ENCODE measurements at places on chromosomes 12 and 14.
A peak's percentile ranks its signal among the peaks of the same experiment; 100 is the strongest.

DNA sequence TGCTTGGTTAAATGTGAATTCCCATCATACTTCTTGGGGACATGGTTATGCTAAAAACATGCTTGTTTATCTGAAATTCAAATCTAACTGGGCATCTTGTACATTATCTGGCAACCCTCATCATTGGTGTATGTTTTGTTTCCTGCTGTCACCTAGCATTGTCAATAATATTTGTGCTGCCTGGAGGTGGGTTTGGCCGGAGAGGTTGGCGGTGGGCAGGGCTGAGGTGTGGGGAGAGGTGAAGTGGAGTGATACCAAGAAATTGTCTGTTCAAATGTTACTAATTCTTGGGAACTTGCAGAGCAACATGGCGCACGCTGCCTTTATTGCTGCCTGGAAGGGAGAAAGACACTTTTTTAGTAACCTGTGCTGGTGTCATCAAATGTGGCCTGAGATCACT is 280.5 kb downstream of the VRK1 start:
- DNase-seq = no peak

GRCh38 chr12:121812921-121813896 is 9.4 kb downstream of the SETD1B start:
- no peak for DNase-seq

GRCh38 chr12:105261010-105261409 is 25.0 kb upstream of the APPL2 start:
- no peak for DNase-seq

DNA sequence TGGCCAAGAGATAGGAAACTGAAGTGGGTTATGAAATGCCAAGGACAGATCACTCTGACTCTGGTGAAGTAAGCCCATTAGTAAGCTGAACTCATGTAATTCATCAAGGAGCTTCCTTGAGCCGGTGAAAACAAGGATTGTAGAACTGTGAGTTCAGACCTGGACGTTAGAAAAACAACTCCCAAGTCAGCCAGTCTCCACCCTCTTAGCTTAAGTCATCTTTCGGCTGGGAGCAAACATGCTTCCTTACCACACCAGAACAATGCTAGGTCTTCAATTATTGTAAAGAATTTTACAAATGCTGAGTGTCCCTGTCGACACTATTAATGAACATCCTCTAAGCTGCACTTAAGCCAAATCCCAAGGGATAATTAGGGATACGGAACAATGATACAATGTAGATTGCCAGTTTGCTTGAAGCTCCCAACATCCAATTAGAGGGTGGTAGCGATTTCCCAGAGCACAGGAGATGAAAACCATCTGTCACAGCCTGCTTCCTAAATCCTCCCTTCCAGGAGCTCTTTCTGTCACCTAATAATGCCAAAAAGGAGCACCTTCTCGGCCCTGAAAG is 45.7 kb upstream of the VASH1 start:
- no peak for DNase-seq

GRCh38 chr12:104707194-104707593 is 250.4 kb downstream of the CHST11 start:
- DNase-seq = no peak

DNA sequence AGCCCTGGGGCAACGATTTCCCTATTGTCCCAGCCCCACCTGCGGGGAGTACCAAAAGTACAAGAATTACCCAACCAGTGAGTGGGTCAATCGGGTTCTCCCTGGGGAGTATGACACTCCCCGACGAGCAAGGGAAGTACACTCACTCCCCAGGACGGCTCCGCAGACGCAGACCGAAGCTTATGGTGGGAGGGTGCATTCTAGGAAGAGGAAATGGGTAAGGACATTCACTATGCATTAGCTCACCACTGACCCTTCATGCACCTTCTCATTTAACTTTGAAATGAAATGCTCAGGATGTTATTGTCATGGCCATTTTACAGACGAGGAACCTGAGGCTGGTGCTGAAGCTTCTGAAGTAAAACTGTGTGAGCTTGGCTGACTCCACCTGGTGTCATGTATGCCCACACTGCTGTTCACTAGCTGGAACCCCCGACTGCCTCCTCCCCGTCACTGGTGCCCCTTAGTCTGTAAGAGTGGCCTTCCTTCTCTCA is 45.8 kb upstream of the TMED10 start:
- no peak for DNase-seq

GRCh38 chr12:114961491-114961890 is 277.5 kb upstream of the TBX3 start:
- no peak for DNase-seq

GRCh38 chr12:117049295-117049694 is 49.9 kb downstream of the TESC start:
- no peak for DNase-seq

GRCh38 chr12:7602277-7602676 is 63.4 kb downstream of the APOBEC1 start:
- DNase-seq = no peak

DNA sequence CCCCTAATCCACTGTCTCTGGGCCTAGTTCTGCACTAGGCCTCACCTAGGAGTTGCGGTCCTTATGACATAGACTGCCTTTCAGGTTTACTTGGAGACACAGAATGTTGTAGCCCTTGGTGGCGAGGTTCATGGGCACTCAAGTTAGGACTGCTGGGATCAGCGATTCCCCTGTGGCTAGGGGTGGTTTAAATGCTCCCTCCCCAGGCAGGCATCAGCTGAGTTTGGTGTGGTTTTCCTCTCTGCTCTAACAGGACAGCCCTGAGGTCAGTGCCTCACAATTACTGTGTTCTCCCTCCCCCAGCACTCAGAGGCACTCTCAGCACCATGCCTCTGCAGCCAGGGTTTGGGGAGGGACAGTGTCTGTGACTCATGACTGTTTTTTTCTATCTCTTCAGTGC is 22.2 kb upstream of the RDH16 start:
- DNase-seq = no peak

- peak; percentile 58 for DNase-seq
These were observed at the start of gene TXNRD1 for GRCh38 chr12:104215638-104216297. Gene TXNRD1, plus strand, starts transcription at chr12:104215779. Its CDS starts 24 bp downstream, at chr12:104215803.

GRCh38 chr12:96078231-96079135 is 43.1 kb upstream of the LTA4H start:
- DNase-seq = no peak

DNA sequence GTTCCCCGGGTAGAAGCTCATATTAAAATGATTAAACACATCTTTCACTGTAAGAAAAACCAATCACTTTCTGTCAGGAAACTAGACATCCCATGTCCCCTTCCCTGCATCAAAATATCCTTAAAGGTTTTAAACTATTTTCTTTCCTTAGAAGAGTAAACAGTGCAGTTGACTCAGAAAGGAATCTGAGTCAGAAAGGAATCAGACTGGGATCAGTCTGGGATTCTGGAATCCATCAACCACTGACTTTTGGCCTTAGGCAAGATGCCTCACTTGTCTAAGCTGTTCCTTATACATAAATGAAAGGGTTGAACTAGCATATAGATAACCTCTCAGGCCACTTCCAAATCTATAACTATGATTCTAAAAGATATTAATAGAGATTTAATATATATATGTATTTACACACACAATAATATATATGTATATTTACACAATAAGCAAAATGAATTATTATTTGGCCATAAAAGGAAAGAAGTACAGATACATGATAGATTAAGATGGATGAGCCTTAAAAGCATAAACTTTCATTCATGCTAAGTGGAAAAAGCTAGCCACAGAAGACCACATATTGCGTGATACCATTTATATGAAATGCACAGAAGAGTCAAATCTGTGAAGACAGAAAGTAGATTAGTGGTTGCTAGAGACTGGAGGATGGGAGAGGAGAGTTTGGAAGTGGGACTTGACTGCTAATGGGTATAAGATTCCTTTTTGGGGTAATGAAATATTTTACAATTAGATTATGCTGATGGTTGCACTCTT is 114.4 kb downstream of the SLC38A1 start:
- no peak for DNase-seq

- DNase-seq = no peak
These were observed 12.5 kb downstream of the FAM222A start for GRCh38 chr12:109726106-109726497.

DNA sequence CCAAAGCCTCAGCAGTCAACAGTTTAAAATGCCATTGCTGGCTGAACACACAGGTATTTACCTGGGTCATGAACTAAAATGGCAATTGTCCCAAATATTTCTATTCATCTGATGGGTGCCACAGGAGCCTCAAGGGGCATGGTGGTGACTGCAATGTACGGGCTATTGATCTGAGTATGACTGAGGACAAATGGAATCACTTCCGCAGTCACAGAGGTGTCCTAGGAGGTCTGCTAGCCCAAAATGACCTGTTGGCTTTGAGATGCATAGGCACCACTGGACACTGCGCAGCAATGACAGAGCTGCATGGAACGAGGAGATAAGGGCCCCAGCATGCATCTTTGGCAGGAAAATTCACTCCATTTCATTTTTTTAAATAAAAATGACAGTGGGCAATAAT is 474.1 kb upstream of the SOX5 start:
- DNase-seq = no peak

DNA sequence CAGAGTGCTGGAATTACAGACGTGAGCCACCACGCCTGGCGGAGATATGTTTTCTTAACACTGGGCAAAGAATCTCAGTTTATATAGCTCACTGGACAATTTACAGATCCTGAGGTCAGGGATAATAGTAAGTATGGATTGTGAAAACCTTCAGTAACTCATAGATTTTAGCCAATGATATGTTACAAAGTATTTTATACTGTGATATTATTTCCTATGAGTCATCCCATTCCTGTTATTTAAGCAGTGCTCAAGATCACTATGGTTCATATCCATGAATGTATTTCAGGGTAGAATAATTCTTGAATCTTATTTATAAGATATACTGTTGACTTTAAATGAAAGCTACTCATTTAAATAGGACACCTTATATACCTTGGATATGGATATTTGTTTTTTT is 107.2 kb downstream of the RAD51B start:
- DNase-seq = no peak

- no peak for DNase-seq
These were observed 46.2 kb downstream of the PAWR start for GRCh38 chr12:79644274-79645234.

DNA sequence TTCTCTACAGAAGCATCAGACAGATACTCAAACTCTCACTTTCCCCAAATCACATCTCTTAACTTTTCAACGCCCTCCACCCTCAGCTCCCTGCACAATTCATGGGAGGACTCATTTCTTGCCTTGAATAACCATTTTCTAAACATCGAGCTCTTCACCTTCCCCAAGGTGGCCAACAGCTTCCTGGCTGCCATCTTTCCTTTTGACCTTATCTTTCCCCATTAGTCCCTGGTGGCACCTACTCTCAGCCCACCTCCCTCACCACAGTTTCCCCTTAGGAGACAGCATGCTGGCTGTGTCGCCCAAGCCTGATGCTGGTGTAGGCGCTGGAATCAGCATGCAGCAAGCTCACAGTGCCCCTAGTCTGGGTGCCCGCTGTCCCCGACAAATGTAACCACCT is 8.4 kb upstream of the OAS1 start:
- DNase-seq = no peak

- no peak for DNase-seq
These were observed 163.5 kb upstream of the NEDD1 start for GRCh38 chr12:96743606-96744005.

GRCh38 chr14:87380054-87380453 is 612.9 kb downstream of the GALC start:
- no peak for DNase-seq

- DNase-seq = no peak
These were observed 74.5 kb upstream of the ATF7IP start for GRCh38 chr12:14290951-14291350.

DNA sequence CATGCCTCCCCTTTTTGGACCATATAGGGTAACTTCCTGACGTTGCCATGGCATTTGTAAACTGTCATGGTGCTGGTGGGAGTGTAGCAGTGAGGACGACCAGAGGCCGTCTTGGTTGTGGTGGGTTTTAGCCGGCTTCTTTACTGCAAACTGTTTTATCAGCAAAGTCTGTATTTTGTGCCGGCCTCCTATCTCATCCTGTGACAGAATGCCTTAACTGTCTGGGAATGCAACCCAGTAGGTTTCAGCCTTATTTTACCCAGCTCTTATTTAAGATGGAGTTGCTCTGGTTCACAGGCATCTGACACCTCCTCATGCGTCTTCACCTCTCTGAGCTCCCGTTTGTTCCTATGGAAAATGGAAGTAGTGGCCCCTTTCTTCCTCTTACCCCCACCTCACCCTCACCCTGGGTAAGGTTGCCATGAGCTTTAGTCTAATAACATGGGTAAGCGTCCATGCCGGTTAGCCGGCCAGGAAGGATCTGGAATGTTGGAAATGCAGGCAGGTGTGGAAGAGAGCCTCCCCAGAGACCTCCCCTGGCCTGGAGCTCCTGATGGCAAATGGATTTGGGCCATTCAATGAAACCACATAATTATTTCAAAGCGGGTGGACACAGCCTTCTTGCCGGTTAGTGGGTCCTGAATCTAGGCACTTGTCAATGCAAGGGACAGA is 18.6 kb downstream of the HHIPL1 start:
- no peak for DNase-seq

GRCh38 chr12:8554451-8555195 is 13.9 kb upstream of the CLEC4E start:
- no peak for DNase-seq

GRCh38 chr12:108337235-108338223 is 1.6 kb downstream of the CMKLR1 start:
- DNase-seq = no peak

GRCh38 chr14:62706217-62706616 is 339.0 kb downstream of the KCNH5 start:
- DNase-seq = no peak

GRCh38 chr14:104094709-104095425 is 9.4 kb downstream of the ASPG start:
- peak; percentile 14 for DNase-seq

DNA sequence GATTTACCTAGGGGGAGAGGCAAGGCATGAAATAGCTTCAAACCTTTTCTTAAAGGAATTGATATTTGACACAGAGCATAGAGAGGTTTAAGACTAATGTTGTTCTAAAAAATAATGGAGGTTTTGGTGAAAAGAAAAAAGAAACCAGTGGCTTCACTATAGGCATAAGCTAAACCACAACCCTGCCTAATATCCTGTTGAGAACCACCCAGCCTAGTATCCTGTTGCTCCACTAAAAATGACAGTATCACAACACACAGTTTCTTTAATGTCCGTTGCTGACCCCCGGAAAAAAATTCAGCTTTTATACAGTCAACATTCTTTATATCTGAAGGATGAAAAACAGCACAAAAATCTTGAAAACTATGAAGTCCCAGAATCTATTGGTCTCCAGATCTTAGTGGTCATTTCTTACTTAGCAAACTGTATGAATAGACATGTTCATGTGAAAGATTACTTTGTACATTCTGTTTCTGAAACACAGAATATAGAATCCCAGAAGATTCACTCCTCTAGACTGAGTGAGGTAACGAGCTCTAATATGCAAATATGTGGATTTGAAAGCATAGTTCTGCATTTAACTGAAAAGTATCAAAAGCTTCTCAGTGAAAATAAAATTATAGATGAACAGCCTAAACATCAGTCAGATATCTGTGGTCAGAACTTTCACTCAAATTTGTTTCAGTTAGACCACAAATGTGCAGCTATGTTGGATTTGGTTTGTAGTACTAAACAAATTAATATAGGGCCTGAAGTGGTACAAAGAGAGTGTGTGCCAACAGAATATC is 40.5 kb downstream of the GALC start:
- DNase-seq = no peak
